ENCODE measurements at places on chromosomes 6 and 20. TPM values are rescaled to one million over a fixed set of nuclear protein-coding genes. Genes with fewer than 3 reads are reported as not detected.

Gene CRYBG1
- 2.3 TPM for total RNA-seq

DNA sequence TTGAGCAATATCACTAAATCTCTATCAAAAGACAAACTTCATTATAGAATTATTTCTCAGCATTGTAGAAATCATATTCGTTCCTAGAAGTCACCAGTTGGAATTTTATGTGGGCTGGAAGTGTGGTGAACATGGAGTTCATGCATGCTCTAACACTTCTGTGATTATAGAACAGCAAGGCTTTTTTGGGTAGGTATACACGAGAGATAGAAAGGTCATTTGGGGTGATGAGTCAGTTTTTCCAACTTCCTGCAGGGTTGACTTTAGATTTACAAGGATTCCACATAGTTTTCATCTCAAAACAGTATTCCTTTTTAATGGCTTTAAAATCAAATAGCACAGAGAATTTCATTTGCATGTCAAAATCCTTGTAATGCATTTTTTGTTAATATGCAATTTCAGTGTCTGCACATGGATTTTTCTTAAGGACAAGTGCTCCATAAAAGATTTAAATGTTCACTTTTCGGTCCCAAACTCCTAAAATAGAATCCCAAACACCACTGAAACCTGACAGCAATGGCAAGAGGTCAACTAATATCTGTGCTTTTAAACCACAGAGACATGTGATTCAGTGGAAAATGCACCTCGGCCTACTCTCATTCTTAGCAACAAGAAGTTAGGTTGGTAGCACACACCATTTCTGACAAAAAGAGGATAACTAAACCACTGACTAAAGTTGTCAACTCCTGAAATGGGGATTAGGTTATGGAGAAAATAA is 211.0 kb downstream of the MOXD1 start:
- DNase-seq: no peak

GRCh38 chr20:8780915-8781314 is 288.0 kb upstream of the PLCB4 start:
- no peak for DNase-seq

GRCh38 chr6:84077645-84078044 is 44.1 kb downstream of the MRAP2 start:
- no peak for DNase-seq

Data from MG63 (cell line).